ENCODE measurements at places on chromosomes 3 and 15.

DNA sequence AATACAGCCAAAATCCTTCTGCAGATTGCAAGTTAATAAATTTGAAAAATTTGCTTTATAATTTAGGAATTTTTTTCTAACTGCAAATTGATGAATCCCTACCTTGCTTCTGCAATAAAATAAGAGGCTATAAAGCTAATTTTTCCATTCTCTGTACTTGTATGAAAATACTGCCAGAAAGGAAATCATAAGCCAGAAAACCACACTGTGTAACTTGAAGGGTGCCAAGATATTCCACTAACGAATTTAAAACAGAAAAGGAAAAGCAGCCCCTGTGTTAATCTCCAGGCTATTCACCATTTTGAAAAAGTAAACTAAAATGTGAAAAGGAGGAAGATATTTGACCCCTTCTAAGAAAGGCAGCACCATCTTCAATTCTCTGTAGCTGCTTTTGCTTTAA is 557.9 kb upstream of the ZNF385D start:
- H3K4me1 ChIP-seq: no peaks in the 10 kb centered on the region
- no peak overlapping the region for H3K4me3 ChIP-seq
- H3K27ac ChIP-seq: no peak overlapping the region
- no peaks in the 10 kb centered on the region for H3K27me3 ChIP-seq
- no peaks in the 10 kb centered on the region for H3K36me3 ChIP-seq

DNA sequence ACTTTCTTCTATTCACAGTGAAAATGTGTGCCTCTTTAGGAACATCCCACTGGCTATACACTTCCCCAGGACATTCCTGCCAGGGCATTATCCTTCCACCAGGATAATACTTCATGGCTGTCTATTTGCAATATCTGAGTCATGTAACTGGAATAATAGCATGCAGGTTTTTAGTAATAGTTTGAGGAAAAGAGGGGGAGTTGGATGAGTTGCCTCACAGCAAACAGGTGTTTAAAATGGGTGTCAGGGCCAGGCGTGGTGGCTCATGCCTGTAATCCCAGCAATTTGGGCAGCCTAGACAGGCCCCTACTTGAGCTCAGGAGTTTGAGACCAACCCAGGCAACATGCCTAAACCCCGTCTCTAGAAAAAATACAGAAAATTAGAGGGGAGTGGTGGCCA is 585.9 kb downstream of the DIPK2A start:
- no peak overlapping the region for H3K27ac ChIP-seq
- no peak overlapping the region for H3K4me3 ChIP-seq
- no peaks in the 10 kb centered on the region for H3K4me1 ChIP-seq
- no peak for DNase-seq

- H3K4me3 ChIP-seq: no peak overlapping the region
- H3K27ac ChIP-seq: no peak overlapping the region
- DNase-seq: no peak
- H3K4me1 ChIP-seq: no peaks in the 10 kb centered on the region
Observed at GRCh38 chr3:141900343-141900742, 23.9 kb downstream of the ATP1B3 start.

DNA sequence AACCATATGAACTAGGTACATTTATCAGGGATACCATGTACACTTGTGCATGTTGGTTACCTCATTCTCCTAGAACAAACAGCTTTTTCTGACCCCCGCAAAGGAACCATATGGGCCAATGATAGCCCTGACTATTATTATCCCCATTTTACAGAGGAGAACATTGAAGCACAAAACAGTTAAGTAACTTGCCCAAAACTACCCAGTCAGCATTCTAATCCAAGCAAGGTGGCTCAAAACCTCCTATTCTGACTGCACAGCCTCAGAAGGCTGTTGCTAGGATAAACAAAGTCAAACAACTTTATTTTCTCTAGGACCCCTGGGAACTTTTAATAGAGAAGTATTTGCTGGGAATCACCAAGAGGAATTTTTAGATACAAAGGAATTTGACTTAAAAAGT is 36.7 kb downstream of the CFAP44 start:
- no peaks in the 10 kb centered on the region for H3K27me3 ChIP-seq
- H3K4me3 ChIP-seq: no peak overlapping the region
- no peaks in the 10 kb centered on the region for H3K4me1 ChIP-seq
- no peak overlapping the region for H3K27ac ChIP-seq
- H3K36me3 ChIP-seq: no peaks in the 10 kb centered on the region
- DNase-seq: no peak

DNA sequence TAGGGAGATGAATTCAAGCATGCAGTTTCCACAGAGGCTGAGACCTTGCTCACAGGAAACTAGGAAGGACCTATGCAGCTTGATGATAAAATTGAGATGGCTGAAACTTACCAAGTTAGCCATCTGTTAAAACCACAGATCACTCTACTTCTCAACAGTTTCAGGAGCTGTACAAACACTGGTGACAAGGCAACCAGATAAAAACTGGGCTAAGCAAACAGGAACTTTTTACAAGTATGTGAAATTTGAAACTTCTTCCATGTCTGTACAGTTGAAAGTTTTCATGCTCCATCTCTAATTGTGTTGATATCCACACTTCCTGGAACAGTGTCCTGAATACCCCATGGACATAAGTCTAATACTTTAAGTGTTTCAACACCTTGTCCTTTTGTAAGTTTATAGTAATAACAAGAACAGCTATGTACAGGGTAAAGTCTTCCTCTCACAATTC is 78.2 kb downstream of the FAIM start:
- no peak for DNase-seq
- peaks cover 68% of the 10 kb centered on the region for H3K4me1 ChIP-seq
- no peak overlapping the region for H3K4me3 ChIP-seq
- H3K36me3 ChIP-seq: no peaks in the 10 kb centered on the region
- H3K27ac ChIP-seq: no peak overlapping the region

- H3K36me3 ChIP-seq: no peaks in the 10 kb centered on the region
- H3K27ac ChIP-seq: no peak overlapping the region
- H3K4me1 ChIP-seq: no peaks in the 10 kb centered on the region
- H3K27me3 ChIP-seq: no peaks in the 10 kb centered on the region
- no peak for DNase-seq
- H3K4me3 ChIP-seq: no peak overlapping the region
Observed at GRCh38 chr3:169822983-169823382, 10.3 kb upstream of the LRRC34 start.

- H3K4me3 ChIP-seq: peak overlapping the region; percentile 77
- no peaks in the 10 kb centered on the region for H3K36me3 ChIP-seq
- H3K4me1 ChIP-seq: peaks cover 22% of the 10 kb centered on the region
- no peak overlapping the region for H3K27ac ChIP-seq
- no peak for DNase-seq
Observed at GRCh38 chr3:171458071-171458863, 1.9 kb downstream of the TNIK start.

- H3K27ac ChIP-seq: no peak overlapping the region
- H3K27me3 ChIP-seq: no peaks in the 10 kb centered on the region
- no peaks in the 10 kb centered on the region for H3K4me1 ChIP-seq
- DNase-seq: no peak
Observed at GRCh38 chr15:23081271-23081670, 41.9 kb upstream of the TUBGCP5 start.

GRCh38 chr15:80846031-80846815 is 67.1 kb downstream of the CEMIP start:
- H3K27ac ChIP-seq: no peak overlapping the region
- H3K36me3 ChIP-seq: no peaks in the 10 kb centered on the region
- no peaks in the 10 kb centered on the region for H3K27me3 ChIP-seq
- H3K4me3 ChIP-seq: no peak overlapping the region
- no peak for DNase-seq

DNA sequence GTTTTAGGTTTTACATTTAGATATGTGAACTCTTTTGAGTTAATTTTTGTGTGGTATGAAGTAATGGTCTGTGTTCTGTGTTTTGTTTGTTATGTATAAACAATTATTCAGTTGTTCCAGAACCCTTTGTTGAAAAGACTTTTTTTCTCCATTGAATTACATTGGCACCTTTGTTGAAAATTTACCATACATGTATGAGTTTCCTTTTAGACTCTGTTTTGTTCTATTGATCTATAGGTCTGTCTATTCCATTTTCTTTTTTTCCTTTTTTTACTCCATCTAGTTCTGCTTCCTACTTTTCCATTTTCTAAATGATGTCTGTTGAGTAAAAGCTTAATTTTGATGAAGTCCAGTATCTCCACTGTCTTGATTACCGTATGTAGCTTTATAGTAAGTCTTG is 31.4 kb downstream of the ARIH2 start:
- no peak overlapping the region for H3K4me3 ChIP-seq
- no peak for DNase-seq
- H3K4me1 ChIP-seq: peaks cover 11% of the 10 kb centered on the region
- no peaks in the 10 kb centered on the region for H3K36me3 ChIP-seq
- H3K27me3 ChIP-seq: no peaks in the 10 kb centered on the region
- H3K27ac ChIP-seq: no peak overlapping the region

DNA sequence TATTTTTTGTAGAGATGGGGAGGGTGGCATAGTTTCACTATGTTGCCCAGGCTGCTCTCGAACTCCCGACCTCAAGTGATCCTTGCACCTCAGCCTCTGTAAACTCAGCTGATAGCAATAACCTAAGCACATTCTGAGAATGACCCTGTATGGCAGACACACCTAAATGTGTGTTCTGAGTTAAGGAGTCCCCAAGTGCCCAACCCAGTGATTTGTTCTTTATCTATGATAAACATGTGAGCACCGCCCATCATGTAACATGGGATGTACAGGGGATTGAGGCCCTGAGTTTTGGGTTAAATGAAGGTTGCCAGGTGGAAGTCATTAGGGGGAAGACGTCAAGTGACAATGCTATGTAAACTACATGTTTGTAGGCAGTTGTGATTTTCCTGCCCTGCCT is 5.7 kb downstream of the NCEH1 start:
- H3K4me1 ChIP-seq: no peaks in the 10 kb centered on the region
- no peaks in the 10 kb centered on the region for H3K36me3 ChIP-seq
- no peaks in the 10 kb centered on the region for H3K27me3 ChIP-seq
- H3K4me3 ChIP-seq: no peak overlapping the region
- DNase-seq: no peak

DNA sequence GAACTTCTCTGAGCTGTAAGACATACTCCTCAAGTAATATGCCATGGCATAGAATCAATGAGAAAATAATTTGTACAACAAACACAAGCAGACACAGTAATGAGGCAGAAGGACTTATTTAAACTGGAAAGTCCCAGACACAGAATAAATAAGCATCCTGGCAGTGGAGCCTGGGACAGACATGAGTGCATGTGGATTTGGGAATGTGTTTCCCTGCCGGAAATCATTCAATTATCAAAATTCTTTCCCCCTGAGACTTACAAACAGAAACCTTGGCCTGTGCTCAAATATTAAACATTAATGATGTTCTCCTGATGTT is 520.1 kb downstream of the ROBO1 start:
- H3K36me3 ChIP-seq: no peaks in the 10 kb centered on the region
- no peaks in the 10 kb centered on the region for H3K4me1 ChIP-seq
- H3K27ac ChIP-seq: no peak overlapping the region
- no peaks in the 10 kb centered on the region for H3K27me3 ChIP-seq

DNA sequence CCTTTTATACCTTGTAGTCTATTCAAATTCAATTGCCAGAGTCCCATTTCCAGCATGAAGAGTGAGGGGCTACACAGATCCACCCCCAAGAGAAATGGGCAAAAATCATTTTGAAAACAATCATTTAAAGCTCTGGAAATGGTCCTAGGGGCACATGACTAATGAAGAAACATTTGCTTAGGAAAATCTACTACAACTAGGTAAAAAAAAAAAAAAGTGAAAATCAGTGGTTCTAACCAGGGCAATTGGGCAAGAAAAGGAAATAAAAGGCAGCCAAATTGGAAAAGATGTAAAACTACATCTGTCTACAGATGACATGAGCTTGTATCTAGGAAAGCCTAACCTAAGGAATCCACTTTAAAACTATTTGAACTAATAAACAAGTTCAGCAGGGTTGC is 9.4 kb downstream of the IMPG2 start:
- no peak for DNase-seq
- no peaks in the 10 kb centered on the region for H3K36me3 ChIP-seq
- H3K4me3 ChIP-seq: no peak overlapping the region
- H3K27ac ChIP-seq: no peak overlapping the region

DNA sequence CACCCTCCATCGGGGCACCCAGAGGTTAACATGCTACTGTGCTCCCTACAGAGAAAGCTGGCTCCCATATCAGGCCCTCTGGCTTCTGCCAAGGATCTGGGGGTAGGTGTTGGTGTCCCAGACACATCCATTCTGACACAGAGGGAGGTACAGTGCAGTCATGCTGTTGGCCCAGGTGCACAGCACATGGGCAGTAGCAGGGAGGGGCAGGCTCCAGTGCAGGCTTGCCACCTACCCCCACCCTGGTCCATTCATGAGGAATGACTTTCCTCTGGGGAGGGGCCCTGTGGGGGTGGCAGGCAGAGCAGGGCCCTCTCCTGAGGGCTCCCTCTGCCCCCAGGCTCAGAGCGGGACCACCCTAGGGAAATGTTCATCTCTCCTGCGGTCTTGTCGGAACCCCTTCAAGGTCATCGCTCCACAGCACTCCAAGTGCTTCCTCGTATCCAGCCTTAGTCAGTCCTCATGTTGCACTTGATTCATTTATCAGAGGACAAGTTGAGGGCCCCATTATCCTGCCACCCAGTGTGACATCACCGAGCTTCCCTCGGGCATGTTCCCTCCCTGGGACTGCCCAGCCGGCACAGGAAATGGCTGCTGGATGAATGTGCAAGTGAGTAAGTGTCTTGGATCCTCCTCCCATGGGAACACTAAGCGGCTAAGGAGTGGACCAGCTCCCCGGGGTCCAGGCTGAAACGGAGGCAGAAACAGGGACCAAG is 10.0 kb downstream of the DUSP7 start:
- H3K4me3 ChIP-seq: no peak overlapping the region
- H3K4me1 ChIP-seq: no peaks in the 10 kb centered on the region
- H3K36me3 ChIP-seq: peaks cover 15% of the 10 kb centered on the region
- no peak overlapping the region for H3K27ac ChIP-seq
- no peaks in the 10 kb centered on the region for H3K27me3 ChIP-seq

DNA sequence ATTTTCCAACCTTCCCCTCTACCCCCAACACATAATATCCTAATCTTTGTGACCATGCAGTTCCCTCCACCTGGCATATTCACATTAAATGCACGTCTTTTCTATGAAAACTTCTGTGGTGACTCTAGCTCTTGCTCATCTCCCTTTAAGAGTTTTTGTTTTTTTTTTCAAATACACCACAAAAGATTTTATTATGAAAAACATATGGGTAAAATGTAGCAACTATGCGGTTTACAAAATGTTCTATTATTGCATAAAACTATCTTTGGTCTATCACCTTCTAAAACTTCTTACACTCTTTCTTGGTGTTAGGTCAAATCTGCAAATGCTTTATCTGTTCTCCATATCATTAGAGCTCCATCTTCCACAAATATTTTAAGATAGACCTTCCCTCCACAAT is 38.6 kb upstream of the ADGRG7 start:
- H3K36me3 ChIP-seq: peaks cover 8% of the 10 kb centered on the region
- H3K27ac ChIP-seq: no peak overlapping the region
- H3K4me3 ChIP-seq: no peak overlapping the region

- no peaks in the 10 kb centered on the region for H3K36me3 ChIP-seq
- no peak within 1 kb of the TSS for H3K27ac ChIP-seq
- peaks cover 5% of the 10 kb centered on the region for H3K4me1 ChIP-seq
- DNase-seq: peak; percentile 56
- H3K4me3 ChIP-seq: peak within 1 kb of the TSS; percentile 16
Observed at GRCh38 chr3:139935016-139935865, at the start of gene CLSTN2. CLSTN2 (plus strand) TSS chr3:139935185.

All from pancreas (tissue), 10 donors.